ENCODE measurements at places on chromosomes 7 and 10.

- DNase-seq, result no peak
Observed at GRCh38 chr10:29543715-29544114, 91.1 kb downstream of the SVIL start.

DNA sequence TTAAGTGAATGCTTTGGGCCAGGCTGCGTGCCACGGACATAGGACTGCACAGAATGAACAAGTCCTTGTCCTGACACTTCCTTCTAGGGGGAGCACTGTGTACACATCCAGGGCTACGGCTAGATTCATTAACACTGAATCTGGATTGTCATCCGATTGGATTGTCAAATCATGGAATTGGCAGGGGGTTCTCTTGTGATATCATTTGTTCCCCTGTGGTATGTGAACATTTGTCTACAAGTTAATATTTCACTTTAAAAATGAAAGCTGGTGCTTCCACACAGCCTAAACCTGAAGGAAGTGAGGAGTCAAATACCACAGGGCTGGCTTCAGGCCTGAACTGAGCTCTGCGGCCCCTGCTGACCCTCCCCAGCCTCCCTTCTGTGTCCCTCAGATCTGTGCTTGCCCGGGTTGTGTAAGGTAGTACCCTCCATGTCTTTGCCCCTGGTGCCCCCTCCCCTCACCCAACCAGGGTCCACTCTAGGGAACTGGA is 75.6 kb downstream of the SNX10 start:
- no peak for DNase-seq

DNA sequence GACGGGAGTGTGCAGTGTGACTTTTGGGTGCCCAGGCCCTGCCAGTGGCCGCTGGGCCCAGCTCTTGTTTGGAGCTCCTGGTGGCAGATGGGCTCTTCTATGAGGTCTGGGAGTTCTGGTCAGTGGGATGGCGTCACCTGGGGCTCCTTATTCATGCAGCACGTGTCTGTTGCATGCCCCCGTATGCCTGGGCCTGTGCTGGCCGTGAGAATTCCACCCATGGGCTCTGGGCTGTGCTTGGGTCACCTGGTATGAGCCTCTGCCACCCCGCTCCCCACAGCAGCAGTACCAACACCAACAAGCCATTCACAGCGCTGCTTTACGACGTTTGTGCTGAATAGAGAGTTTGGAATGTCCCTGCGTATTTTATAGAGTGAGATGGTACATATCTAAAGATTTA is 27.1 kb downstream of the INPP5A start:
- no peak for DNase-seq

GRCh38 chr10:49253340-49253906 is 45.5 kb upstream of the C10orf71 start:
- DNase-seq, result no peak

DNA sequence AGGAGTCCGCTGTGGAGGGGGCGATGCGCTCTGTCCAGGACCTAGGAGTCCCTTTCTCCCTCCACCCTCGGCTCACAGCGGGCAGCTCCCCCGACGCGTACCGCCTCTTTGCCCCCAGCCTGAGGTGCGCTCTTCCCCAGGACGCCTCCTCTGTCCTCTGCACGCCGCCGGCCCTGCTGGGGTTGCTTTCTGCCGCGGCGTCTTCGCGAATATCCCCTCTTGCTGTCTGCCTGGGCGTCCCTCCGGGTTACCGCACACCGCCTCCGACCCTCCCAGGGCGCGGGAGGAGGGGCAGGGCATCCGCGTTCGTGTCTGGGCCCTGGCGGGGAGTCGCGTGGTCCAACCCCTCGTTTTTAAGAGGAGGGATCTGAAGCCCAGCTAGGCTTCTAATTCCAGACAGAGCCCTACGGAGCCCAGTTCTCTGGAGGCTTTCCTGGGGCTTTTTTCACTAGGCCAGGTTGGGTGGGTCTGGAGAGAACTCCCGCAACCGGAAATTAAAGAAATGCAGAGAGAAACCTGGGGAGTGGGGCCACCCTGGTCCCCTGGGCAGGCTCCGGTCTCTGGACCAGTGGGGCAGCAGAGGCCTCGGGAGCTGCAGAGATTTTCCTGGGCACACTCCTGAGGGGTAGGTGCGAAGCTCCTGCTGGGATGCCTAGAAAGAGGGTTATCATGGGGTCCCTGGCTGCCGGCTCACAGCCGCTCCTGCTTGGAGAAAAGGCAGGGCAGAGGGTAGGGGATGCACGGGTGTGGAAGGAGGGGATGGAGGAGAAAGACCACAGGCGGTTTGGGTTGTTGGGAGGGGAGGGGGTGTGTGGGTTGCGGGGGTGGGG is 166.9 kb downstream of the UBE2H start:
- DNase-seq, result no peak

GRCh38 chr7:128450409-128450808 is 5.3 kb upstream of the HILPDA start:
- DNase-seq, result no peak

- DNase-seq, result no peak
Observed at GRCh38 chr7:138878856-138879255, 80.9 kb upstream of the ATP6V0A4 start.

GRCh38 chr7:43648473-43649406 is 65.8 kb downstream of the STK17A start:
- peak; percentile 86 for DNase-seq

DNA sequence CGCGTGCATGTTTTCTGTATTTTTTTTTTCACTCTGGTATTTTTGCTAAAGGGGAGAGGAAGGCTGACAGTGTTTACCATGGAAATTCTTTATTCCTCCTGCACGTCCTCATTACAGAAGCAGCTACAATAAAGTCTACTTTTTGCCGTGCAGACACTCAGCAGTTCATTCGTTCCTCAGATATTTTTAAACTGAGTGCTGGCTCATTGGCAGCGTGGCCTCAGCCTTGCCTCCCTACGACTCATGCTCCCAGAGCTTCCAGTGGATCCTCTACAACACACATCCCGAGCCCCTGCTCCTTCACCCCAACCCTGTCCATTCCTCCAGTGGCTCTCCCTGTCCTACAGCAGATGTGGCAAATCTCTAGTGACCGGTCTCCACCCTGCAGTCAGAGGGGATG is 239.2 kb upstream of the ZMIZ1 start:
- DNase-seq, result no peak

DNA sequence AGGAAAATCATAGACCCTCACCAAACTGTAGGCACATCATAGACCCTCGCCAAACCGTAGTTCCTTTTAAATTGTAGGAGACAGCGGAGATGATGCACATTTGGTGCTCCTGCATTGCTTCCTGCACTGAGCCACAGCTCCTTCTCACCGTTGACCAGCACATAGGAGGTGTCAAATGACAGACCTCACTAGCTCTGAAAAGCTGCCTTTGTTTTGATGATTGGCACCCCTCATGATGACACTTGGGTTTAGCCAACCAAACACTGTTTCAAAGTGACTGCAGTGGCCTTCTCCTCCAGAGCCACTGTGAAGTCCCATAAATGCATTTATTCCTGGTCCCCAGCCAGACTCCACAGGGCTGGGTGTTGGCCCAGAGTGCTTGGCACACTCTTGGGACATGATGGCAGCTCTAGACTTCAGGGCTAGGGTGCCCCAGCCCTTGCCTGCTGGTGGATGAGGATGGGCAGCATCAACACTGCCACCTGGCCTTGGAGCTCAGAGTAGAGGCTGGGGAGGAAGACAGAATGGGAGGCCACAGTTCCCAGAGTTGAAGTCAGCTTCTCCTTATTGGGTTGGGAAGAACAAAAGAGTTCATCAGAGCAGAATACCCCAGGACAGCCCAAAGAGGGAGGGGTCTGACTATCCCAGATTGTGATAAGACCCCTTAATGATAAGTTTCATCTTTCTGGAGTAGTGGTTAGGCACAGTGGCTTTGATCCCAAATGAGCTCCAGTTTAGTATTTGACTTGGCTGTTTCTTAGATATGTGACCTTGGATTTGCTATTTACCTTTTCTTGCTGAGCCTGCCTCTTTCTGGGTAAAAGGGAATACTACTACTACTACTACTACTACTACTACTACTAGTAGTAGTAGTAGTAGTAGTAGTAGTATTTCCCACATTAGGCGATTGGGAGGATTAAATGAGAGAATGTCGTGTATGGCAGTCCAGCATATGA is 75.3 kb downstream of the MTPN start:
- DNase-seq, result no peak

GRCh38 chr10:75358835-75359421 is 42.6 kb downstream of the ZNF503 start:
- DNase-seq, result no peak

DNA sequence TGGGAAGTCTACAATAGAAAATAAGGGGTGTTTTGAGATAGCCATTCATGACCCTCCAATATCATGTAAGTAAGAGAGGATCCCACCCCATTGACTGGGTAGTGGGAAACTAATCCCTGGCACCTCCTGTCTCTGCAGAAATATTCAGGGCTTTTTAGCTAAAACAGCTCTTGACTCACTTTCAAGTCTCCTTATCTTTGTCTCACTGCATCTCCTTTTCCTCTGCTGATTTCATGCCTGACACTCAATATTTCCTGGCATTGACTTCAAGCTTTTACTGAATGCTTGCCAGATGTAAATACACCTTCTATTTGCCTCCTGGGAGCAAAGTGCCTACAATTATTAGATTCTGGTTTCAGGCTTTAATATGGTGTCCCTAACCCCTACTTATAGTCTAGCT is 57.1 kb downstream of the CHRM2 start:
- no peak for DNase-seq

DNA sequence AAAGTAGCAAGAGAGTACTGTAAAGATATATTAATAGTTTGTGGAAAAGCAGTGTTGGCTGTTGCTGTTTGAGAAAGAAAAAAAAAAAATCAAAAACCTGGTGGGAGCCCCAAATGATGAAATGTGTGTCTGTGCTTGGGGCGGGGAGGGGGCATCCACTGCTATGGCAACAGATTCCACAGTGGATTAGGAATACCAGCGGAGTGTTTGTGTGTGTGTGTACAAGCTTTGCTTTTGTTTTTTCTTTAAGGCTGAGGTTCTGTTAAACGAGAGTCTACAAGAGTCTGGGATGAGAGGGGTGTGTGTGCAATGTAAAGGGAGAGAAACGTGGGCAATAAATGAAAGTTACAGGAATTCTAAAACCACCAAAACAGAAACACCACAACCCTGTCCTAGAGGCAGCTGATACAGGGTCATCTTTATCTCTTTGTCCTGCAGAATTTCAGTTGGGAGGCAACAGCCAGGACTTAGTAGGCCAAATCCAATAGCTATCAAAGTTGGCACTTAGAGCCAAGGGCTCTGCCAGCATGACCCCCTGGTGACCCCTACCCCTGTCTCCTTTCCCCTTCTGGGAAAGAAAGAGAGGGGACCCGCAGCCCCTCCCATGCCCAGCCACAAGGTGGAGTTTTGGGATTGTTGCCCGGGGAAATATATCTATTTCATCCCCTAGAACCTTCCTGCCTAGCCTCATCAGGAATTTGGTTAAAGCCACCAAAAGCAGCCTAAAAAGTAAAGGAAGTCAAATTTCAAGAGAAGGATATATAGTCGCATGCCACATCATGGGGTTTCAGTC is 85.4 kb downstream of the OSBPL3 start:
- DNase-seq, result no peak

DNA sequence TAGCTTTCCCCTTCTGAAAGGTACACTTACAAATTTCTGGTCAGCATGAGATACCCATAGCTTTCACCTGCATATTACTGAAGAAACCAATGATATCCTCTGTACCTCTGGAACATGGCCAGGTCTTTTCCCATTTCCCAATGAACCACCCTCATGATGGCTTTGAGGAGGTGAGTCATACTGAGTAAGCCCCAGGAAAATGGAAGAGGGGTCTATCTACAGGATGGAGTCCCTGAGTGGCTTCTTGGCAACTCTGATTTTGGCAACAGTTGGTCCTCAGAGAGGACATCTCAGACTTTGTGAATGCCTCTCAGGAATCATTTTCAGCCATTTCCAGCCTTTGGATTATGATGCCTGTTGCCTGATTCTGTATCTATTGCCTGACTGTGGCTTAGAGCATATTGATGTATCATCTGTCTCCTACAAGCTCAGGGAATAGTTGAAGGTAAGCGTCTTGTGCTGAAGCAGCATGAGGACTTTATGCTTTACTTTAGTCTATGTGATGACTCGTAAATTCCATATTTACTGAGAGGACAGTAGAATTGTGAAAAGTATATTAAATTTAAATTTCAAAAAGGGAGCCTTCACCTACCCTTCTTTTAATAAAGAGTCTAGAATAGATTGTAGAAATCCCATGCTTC is 84.7 kb upstream of the DKK1 start:
- no peak for DNase-seq

- DNase-seq, result no peak
Observed at GRCh38 chr10:29857843-29858701, 201.3 kb downstream of the JCAD start.

GRCh38 chr10:127228195-127228787 is 31.9 kb upstream of the INSYN2A start:
- DNase-seq, result no peak

DNA sequence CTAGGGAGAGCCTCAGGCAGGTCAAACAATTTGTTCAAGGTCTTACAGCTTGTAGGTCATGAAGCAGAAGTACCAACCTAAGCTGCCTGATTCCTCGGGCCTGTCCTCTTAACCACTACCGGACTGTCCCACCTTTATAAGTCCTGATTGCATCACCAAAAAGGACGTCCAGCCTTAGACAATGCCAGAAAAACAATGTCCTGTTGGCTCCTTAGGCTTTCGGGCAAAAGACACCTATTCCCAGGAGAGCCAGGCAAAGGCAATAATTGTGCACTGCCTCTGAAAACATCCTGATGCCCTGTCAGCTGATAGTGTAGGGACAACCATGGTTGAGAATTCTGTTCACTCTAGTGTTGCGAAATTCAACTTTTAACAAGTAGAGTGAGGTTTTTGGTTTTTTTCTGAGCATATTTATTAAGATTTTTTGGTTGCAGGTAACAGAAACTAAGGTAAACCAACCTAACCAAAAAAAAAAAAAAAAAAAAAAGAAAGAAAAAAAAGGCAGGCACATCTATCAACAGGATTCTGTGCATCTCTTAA is 40.5 kb downstream of the CDHR3 start:
- DNase-seq, result no peak

GRCh38 chr10:124652701-124653100 is 91.5 kb downstream of the FAM53B start:
- no peak for DNase-seq

DNA sequence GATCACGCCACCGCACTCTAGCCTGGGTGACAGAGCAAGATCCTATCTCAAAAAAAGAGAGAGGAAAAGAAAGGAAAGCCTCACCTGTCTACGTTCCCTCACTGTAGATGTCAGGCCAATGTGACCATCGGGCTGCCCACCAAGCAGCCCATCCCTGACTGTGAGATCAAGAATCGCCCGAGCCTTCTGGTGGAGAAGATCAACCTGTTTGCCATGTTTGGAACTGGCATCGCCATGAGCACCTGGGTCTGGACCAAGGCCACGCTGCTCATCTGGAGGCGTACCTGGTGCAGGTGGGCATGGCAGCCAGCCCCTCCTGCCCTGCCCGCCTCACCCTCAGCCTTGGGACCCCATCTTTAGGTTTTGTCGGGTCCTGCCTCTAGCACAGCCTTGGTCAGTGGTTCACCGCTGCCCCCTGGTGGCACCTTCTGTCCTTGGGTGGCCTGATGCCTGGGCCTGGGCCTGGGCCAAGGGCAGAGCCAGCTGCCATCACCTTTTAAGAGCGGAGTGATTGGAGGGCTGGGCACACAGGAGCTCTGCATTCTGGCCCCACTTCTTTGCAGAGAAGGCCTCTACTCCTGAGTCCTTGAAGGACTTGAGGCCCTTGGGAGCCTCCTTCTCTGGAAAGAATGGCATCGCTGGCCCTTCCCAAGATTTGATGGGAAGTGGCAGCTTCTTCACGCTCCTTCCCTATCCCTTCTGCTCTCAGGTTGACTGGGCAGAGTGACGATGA is 14.4 kb upstream of the AHCYL2 start:
- DNase-seq, result peak; percentile 71

Data from naive B cell (primary cell).